ENCODE measurements at places on chromosomes 11 and 22. TPM values are rescaled to one million over a fixed set of nuclear protein-coding genes. Genes with fewer than 3 reads are reported as not detected.

DNA sequence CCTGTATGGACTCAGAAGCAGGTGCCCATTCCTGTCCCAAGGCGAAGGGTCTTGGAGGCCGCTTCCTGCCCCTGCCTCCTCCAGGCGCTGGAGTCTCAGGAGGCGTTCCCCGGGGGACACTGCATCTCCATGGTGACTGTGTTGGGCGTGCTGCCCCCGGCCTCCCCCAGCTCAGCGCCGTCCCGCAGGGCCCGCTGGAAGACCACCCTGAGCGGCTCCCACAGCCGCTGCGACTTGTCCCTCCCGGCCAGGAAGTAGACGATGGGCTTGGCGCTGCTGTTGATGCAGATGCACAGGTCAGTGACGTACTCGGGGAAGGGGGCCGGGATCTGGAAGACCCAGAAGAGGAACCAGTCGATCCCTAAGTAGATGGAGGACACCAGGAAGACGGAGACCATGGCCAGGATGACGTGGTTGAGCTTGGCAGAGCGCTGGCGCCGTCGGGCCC lies 7.8 kb downstream of the MRGPRF start:
- no peak for DNase-seq

ANKK1 gene
- total RNA-seq, result 0.15 TPM

- no peak for DNase-seq
Observed at GRCh38 chr11:92304271-92304670, 79.7 kb downstream of the FAT3 start.

GRCh38 chr22:19654338-19654987 lies 59.8 kb upstream of the SEPTIN5 start:
- no peak for DNase-seq

DNA sequence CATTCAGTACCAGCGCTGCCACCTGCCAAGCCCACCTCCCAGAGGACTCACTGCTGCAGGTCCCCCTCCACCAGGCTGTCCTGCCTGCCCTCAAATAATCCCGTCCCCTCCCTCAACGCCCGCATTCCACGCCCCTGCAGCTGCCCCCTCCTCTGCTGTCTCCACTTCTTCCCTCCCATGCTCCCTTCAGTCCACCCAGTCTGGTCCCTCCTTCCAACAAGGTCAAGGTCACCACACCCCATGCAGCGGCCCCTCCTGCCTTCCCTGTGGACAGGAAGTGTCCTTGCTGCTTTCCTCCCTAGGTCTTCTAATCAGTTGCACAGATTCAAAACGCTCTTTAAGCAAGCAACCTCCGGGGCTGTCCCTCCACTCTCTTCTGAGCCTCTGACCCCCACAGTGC lies 12.1 kb downstream of the MACROD1 start:
- DNase-seq, result no peak

GRCh38 chr22:50301581-50301991 lies 5.9 kb downstream of the PLXNB2 start:
- DNase-seq, result no peak

DRICH1 gene
- total RNA-seq, result 1.8 TPM

DNA sequence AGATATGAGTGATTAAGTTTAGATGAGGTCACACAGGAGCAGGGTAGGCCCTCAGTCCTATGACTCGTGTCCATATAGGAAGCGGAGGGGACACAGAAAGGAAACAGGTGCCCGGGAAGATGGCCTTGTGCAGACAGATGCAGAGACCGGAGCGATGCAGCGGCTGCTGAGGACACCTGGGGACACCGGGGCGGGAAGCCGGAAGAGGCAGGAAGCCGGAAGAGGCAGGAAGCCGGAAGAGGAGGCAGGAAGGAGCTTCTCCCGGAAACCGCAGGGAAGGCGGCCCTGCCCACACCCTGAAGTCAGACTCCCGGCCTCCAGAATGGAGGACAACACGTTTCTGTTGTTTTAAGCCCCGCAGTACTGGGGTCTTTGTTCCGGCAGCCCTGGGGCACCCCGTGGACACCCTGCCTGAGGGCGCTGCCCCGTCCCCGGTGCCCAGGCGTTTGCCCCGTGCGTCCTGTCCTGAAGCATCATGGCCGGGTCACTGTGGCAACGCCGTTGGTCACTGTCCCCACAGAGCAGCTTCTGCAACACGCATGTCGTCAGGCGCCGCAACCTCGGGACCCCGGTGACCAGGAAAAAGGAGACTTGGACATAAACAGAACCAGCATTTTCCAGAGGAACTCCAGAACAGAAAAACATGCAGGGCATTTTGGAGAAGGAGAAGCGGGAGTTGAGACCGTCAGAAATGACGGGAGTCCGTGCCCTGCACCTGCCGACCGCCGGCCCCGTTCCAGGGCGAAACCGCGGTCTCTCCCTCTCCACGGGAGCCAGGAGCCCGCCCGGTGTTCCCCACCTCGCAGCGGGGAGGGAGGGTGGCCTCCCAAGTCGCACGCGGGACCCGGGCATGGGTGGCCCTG lies 103.4 kb downstream of the BRD1 start:
- no peak for DNase-seq

DNA sequence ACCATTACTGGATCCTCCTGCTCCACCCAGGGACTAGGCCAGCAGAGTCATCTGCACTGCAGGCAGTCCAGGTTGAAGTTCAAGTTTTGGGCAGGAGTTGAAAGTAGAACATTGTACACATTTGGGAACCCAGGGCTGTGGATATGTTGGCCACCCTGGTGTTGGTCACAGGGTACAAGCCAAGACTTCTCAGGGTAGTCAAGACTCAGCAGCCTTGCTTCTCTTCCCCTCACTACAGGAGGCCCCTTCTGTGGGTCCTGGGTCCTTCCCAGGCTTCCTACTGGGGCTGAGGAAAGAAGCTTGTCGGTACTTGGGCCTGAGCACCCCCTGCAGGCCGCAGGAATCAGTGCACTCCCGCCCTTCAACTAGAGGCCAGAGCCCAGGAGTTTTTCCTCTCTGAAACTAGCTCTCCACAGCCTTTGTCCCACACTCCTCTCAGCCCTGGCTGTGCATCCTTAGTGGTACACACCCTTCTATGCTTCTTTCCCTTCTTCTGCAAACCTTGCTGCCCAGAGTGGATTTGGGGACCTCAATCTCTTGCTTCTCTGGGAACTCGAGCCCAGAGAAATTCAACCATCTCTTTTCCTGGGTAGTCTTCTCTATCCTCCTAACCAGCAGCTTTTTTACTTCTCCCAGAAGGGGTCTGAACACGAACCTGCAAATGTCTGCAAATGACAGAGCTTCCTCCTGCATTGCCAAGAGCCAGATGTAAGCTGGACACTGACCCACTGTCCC lies 2.6 kb upstream of the HPX start:
- DNase-seq, result peak; percentile 64

DNA sequence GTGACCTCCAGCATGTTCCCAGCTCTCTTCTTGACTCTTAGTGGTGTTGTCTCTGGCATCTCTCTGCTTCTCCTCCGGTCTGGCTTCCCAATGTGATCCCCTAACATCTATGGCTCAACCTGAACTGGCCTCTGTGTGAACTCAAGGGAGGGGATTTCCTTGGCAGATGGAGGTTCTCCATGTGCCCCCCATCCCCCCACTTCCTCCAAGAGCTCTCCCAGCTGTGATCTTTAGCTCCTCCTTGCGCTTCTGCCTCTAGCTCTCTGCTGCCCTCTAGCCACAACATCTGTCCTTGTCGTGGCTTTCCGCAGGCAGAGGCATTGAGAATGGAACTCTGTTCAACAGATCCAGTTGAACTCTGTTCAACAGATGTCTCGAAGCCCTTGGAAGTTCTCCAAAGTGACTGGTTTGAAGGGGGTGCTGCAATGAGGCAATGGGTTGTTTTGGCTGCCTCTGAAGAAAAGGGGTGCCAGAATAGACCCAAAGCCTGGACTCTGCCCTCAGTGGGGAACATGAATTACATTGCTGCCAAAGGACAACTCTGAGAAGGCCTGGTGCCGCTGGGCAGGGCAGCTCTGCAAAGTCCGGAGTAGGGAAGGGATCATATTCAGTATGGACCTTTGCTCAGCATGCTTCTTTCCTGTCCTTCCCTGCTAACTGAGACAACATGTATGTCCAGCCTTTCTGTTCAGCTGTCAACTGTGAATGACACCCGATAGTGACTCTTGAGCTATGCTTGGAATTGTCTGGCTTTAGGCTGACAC lies 61.9 kb downstream of the ADM start:
- DNase-seq, result peak; percentile 67

OLFML1 gene
- total RNA-seq, result not detected

SLC22A9 gene
- total RNA-seq, result not detected

DNA sequence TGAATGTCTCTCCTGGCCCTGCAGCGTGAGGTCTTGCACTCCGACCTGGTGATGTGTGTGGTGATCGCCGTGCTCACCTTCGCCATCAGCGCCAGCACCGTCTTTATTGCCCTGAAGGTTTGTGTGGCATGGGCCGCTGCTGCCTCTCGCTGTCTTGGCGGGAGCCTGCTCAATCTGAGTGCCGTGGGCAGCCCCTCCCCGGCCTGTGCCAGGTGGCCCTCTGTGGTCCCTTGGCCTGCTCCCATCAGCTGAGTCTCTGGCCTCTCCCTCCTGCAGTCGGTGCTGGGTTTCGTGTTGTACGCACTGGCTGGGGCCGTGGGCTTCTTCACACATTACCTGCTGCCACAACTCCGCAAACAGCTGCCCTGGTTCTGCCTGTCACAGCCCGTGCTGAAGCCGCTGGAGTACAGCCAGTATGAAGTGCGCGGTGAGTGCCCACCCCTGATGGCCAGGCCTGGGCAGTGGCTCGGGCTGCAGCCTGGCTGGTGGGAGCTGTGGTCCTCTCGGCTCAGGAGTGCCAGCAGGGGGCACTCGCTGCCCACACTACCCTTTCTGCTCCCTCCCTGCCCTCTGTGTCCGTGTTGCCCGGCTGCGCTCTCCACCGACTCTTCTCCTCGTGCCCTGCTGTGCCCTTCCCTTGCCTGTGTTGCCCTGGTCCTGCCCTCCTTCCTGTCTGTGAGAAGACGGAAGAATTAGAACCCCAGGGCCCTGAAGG lies 10.2 kb downstream of the PCNX3 start:
- DNase-seq, result peak; percentile 62

- DNase-seq, result no peak
Observed at GRCh38 chr11:128058580-128059208, 528.7 kb downstream of the ETS1 start.

- no peak for DNase-seq
Observed at GRCh38 chr11:103384652-103385051, 275.4 kb downstream of the DYNC2H1 start.

OR52N2 gene
- not detected for total RNA-seq

- DNase-seq, result no peak
Observed at GRCh38 chr11:47987310-47987709, 7.0 kb downstream of the PTPRJ start.

GRCh38 chr11:117187007-117187406 lies 8.5 kb downstream of the SIDT2 start:
- no peak for DNase-seq

DNA sequence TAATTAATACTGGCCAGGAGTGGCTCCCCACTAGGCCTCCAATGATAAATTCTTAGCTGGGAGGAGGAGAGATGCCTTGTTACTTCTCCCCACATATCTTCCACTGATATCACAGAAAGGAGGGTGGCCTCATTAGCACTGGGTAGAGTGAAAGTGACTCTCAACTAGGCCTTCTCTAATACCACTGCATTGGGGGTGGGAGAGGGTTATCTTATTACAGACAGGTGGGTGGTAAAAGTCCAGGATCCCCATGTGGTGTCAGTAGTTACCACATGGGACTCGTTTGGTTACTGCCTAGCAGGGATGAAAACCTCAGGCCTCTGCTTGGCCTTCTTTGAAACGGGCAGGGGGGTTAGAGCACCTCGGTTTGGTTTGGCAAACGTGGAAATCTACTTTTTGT lies 167.3 kb downstream of the UVRAG start:
- no peak for DNase-seq

CARD18 gene
- total RNA-seq, result not detected

DNA sequence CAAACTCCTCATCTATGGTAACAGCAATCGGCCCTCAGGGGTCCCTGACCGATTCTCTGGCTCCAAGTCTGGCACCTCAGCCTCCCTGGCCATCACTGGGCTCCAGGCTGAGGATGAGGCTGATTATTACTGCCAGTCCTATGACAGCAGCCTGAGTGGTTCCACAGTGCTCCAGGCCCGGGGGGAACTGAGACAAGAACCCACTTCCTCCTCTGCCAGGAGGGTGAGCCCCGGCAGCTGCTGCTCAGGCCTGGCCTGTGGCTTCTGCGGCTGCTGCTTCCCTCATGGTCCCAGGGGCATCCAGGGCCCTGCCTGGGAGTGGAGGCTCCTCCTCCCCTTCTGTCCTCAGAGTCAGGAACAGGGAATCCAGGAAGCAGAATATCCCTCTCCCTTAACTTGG lies 98.4 kb downstream of the ZNF280B start:
- no peak for DNase-seq

Data from activated CD4-positive, alpha-beta T cell treated with anti-CD3 and anti-CD28 coated beads, Interleukin-2, amount 10 ng/mL, durations not matched to agents 7 days and 5 days (primary cell).